ENCODE measurements at places on chromosomes 4 and X. TPM values are rescaled to one million over a fixed set of nuclear protein-coding genes. Genes with fewer than 3 reads are reported as not detected.

- DNase-seq = no peak
Observed at GRCh38 chr4:110840221-110840654, 217.4 kb upstream of the PITX2 start.

- no peak for DNase-seq
Observed at GRCh38 chr4:165360041-165360695, 18.6 kb upstream of the CPE start.

DNA sequence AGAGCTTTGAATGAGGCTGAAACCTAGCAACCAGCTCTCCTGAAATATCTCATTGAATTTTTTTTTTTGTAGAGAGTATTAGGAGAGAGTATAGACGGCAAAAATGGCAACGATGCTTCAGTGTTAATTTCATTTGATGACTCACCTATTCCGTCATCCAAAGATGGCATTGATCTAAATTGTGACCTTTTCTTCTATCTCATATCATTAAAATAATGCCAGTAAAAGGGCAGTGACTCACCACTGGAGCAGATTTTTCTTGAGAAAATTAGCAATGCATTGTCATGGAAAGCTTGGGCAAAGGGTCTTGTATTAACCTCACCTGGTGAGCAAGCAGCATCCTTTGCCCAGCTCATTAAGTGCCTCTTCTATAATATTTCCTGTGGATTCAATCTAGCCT, 19.6 kb downstream of the VMA21 start:
- no peak for DNase-seq

The PPP4R3C gene
- not detected for total RNA-seq

The VSIG1 gene
- not detected for total RNA-seq

DNA sequence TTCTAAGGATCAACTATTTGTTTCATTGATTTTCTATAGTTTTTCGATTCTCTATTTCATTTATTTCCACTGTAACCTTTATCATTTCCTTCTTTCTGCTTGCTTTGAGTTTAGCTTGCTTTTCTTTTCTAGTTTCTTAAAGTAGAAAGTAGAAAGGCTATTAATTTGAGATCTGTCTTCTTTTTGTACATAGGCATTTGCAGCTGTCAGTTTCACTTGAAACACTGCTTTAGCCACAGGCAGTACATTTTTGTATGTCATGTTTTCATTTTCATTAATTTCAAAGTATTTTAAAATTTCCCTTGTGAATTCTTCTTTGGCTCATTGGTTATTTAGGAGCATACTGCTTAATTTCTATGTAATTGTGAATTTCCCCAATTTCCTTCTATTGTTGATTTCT, 152.2 kb downstream of the SH3KBP1 start:
- no peak for DNase-seq

The SGMS2 gene
- 82.6 TPM for total RNA-seq

The CRMP1 gene
- 3.0 TPM for total RNA-seq

- DNase-seq = no peak
Observed at GRCh38 chr4:145182222-145182621, 1.8 kb upstream of the OTUD4 start.

The TMEM31 gene
- not detected for total RNA-seq

DNA sequence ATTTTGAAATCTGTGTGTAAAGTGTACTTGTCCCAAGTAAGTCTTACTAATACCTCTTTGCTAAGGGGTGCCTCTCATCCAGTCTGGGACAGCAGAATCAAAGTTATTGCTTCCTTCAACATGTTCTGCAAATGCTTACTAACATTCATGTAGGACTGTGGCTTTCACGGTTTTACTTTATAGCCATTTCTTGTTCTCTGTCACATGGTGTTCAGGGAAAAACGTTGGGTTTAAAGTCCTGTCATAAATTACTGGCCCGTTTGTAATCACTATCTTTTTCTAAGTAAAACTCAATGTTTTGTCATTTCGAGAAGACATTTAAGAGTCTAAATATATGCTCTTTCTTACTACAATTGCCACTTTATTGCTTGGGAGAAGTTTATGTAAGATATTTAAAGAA, 321.1 kb downstream of the STIM2 start:
- DNase-seq = no peak

The BMP3 gene
- not detected for total RNA-seq

- no peak for DNase-seq
Observed at GRCh38 chrX:127190381-127190780, 370.9 kb downstream of the PRR32 start.

DNA sequence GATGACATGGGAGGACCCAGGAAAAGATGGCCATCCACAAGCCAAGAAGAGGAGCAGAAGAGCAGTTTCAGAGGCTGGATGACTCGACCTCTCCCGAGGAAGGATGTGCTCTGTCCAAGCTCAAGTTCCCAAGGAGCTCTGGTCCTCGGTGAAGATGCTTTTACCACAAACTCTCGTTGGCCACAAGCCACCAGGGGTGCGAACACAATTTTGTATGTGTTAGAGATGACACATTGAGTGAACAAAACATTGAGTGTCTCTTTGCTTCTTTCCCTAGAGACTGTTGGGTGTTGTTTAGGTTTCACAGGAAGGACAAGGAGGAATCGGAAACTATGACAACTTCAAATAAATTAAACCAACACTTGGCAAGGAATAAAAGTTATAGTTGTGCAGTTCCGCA, 26.3 kb downstream of the FGFBP1 start:
- DNase-seq = no peak

DNA sequence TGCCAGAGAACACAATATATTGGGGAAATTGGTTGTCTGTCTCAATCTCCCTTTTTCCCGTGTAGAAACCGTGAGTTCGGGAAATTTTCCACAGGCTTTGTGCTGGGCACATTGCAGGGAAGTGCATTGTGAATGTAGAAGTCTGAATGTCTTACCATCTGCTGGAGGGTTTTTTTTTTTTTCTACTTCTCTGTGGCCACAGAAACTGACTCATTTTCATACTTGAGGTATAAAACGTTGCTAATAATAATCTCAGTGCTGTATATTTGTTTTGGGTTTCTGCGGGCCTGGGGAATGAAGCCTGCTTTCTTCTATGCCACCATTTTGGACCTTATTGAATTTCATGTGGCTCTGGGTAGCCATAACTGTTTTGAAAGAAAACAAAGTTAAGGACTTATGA, 1001.2 kb downstream of the STIM2 start:
- no peak for DNase-seq

GRCh38 chr4:166045457-166045856, 172.4 kb downstream of the TLL1 start:
- no peak for DNase-seq

DNA sequence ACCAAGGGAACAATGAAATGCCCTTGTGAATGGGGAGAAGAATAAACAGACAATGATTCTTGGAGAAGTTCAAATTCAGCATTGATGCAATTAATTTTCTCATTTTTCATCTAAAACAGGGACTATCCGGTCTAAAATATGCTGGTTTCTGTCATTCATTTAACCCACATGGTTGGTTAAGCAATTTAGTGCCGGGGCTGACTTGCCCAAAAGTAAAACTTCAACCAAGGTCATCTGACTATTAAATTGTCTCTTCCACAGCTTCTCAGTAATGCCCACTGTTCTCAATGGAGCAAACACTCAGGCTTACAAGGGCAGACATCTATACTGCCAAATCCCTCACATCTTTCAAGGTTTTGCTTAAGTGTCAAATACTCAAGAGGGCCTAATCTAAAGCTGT, 51.3 kb downstream of the ANXA10 start:
- no peak for DNase-seq

GRCh38 chr4:152126238-152126637, 365.4 kb upstream of the GATB start:
- no peak for DNase-seq

DNA sequence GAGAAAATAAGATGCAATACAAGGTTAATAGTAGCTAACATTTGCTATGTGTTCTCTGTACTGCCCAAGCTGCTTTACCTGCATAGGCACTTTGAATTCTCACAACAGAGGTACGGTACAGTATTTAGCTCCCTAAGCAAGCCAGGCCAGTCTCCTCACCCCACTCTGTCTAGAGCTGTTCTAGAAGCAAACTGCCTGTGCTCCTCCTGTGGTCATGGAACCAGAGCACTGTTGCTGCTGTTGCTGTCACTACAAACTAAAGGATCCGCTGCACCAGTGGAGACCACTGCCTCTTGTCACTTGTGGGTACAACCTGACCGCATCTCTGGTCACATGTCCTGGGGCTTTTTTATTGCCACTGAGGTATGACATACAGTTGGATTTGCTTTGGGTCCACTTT, 19.6 kb downstream of the ZNF330 start:
- DNase-seq = no peak

- no peak for DNase-seq
Observed at GRCh38 chr4:53924333-53925049, 139.9 kb downstream of the CHIC2 start.

DNA sequence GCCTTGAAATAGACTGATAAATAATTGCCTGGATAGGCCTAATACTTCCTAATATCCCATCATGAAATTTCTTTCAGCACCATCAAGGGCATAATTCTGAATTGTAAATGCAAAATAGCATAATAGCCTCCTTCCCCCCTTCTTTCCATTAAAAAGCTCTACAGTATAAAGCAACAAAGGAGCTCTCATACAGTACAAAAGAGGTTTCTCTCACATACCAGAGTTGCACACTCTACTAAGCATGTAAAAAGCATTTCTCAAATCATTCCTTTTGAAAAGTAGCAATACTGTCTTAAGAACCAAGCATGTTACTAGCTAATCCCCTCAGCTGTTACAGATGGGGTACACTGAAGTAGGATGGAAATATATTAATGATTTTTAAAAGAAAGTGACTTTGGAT, 509.0 kb downstream of the KLHL13 start:
- DNase-seq = no peak

The NHSL2 gene
- 11.7 TPM for total RNA-seq

GRCh38 chrX:41599507-41599906, 89.3 kb upstream of the GPR34 start:
- DNase-seq = peak; percentile 15

The SOD3 gene
- 161 TPM for total RNA-seq

- DNase-seq = no peak
Observed at GRCh38 chr4:73139991-73140390, 70.5 kb upstream of the COX18 start.

GRCh38 chrX:39112143-39112542, 310.9 kb downstream of the MID1IP1 start:
- DNase-seq = no peak

GRCh38 chr4:1967512-1968149, 41.1 kb downstream of the NELFA start:
- DNase-seq = no peak

DNA sequence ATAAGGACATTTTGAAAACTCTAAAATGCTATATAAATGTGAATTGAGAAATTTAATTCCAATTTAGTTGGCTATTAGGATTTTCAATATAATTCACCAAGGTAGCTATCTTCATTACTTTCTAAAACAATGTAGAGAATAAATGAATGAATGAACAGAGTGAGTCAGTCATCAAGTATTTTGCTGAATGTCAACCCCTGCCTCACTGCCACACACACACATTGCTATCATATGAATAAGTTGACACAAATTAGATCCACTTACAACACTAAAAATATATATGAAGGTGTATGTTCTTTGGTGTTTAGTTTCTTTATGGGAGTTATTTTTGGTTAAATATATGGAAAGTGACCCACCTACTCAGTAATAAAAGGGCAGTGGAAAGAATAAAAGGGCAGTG, 141.4 kb upstream of the SMIM10 start:
- no peak for DNase-seq

- DNase-seq = no peak
Observed at GRCh38 chrX:57573754-57574153, 18.1 kb upstream of the ZXDB start.

Data from thyroid gland (tissue), 4 donors.